ENCODE measurements at places on chromosomes 2 and 18. TPM values are rescaled to one million over a fixed set of nuclear protein-coding genes. Genes with fewer than 3 reads are reported as not detected.

DNA sequence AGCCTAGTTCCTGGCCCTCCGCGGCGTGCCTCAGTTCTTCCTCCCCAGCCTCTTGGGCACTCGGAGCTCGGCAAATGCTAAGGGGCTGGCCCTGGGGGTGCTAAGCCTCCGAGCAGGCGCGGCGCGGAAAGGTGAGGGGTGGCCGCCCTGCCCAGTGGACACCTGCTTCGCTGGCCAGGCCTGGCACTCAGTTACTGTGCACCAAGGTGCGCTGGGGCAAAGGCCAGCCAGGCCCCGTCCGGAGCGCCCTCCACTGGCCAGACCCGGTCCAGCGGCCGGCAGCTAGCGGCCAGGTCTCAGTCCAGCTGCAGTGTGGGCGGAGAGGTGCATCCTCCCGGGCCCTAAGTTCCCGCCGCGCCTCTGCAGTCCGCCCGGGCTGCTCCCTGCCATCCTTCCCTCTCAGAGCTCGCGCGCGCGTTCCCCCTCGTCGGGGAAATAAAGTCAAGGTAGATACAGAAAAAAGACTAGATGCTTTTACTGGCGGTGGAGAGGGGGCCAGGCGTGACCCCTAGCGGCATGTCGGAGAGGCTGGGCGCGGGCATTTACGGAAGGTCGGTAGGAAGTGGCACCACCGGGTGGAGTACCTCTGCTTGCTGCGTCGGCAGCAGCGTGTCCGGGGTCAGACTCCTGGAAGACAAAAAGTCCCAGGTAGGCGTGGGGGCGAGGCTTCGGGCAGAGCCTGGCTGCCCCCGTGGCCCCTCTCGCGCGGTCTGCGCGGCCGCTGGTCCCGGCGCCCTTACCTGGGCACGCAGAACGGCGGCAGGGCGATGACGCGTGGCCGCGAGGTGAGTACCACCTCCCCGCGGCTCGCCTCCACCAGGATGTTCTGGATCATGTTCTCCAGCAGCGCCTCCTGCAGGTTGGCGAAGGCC lies 9.4 kb upstream of the CRYBA2 start:
- peak overlapping the region; percentile 66 for H3K4me3 ChIP-seq
- no peak overlapping the region for H3K27ac ChIP-seq
- DNase-seq: peak; percentile 77
- peaks cover 11% of the 10 kb centered on the region for H3K4me1 ChIP-seq

GRCh38 chr18:70705831-70706416 lies 417.1 kb downstream of the SOCS6 start:
- H3K27ac ChIP-seq: no peak overlapping the region
- H3K4me3 ChIP-seq: no peak overlapping the region
- no peaks in the 10 kb centered on the region for H3K36me3 ChIP-seq
- no peak for DNase-seq
- H3K27me3 ChIP-seq: no peaks in the 10 kb centered on the region
- H3K4me1 ChIP-seq: peaks cover 6% of the 10 kb centered on the region

DNA sequence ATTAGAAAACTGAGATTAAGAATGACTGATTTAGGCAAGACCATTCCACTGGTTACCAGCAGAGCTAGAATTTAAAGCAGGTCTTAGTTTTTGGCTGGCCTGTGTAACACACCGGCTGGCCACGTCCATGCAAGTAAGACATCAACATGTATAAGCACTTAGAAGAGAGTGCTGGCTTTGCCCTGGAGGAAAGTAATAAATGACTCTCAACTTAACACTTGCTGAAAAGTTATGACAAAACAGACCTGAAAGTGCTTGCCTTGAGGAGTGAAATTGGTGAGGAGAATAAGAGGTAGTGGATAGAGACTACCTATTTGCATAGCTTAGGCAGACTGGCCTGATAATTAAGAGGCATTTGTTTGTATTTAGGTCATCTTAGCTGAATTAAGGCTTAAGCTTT lies 165.7 kb upstream of the KCNJ3 start:
- H3K36me3 ChIP-seq: no peaks in the 10 kb centered on the region
- no peak overlapping the region for H3K4me3 ChIP-seq
- no peak overlapping the region for H3K27ac ChIP-seq
- H3K27me3 ChIP-seq: no peaks in the 10 kb centered on the region

- no peak overlapping the region for H3K4me3 ChIP-seq
- H3K27ac ChIP-seq: no peak overlapping the region
- no peaks in the 10 kb centered on the region for H3K27me3 ChIP-seq
- peaks cover 12% of the 10 kb centered on the region for H3K36me3 ChIP-seq
- DNase-seq: no peak
- peaks cover 3% of the 10 kb centered on the region for H3K4me1 ChIP-seq
These were observed 155.7 kb downstream of the DYM start for GRCh38 chr18:49304751-49305150.

DNA sequence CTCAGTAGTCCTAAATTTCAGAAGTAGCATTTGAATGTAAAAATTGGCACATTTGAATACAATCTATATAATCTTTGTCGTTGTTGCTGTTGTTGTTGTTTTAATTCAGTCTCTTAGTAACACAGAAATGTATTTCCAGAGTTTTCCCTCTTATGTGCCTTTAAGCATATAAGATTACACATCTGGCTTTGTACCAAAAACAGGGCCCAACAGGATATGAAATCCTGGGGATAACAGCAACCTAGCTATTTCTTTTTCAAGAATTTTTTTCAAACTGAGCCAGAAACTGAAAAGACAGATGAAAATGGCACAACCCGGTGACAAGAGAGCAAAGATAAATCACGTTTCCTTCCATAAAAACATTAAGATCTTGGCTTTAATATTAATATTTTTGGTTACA lies 906.7 kb downstream of the NRXN1 start:
- no peak overlapping the region for H3K27ac ChIP-seq
- H3K36me3 ChIP-seq: no peaks in the 10 kb centered on the region
- DNase-seq: no peak
- H3K27me3 ChIP-seq: no peaks in the 10 kb centered on the region
- no peaks in the 10 kb centered on the region for H3K4me1 ChIP-seq
- no peak overlapping the region for H3K4me3 ChIP-seq

DNA sequence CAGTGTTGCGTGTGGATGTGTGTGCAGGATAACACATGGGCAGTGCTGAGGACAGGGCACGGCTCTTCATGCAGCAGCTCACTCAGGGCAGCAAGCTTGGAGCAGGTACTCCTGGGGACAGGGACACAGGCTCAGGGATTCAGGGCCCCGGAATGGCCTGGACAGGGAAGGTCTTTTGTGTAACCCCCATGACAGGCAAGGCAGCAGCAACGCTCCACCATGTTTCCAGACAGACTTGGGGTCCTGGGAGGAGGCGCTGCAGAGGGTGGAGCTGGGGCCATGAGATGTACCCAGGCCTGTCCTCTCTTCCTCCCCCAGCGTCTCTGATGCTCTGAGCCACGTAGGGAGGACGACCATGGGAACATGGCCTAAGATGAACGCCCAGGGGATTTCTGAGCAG lies 58.3 kb downstream of the ADNP2 start:
- H3K4me1 ChIP-seq: peaks cover 7% of the 10 kb centered on the region
- no peak for DNase-seq
- no peak overlapping the region for H3K27ac ChIP-seq
- peaks cover 15% of the 10 kb centered on the region for H3K27me3 ChIP-seq
- no peak overlapping the region for H3K4me3 ChIP-seq

GRCh38 chr2:56537756-56538155 lies 354.0 kb downstream of the CCDC85A start:
- no peak for DNase-seq
- H3K4me1 ChIP-seq: no peaks in the 10 kb centered on the region
- no peaks in the 10 kb centered on the region for H3K36me3 ChIP-seq
- no peak overlapping the region for H3K27ac ChIP-seq

DNA sequence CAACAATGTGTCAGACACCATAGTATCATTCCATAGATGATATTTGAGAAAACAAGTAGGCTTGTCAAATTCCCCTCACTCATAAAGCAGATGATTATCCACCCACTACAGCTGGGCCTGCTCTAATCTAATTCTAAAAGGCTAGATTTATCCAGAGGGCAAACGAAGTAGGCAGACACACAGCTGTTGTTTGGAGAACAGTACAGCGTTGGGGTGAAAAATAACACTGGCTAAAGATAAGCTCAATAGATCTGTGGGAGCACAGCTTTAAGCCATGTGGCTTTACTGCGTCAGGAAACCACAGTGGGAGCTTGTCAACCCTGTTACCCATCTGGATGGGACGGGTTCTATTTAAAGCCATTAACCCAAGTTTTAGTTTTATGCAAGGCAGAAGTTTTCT lies 48.9 kb upstream of the COBLL1 start:
- H3K27me3 ChIP-seq: peaks cover 2% of the 10 kb centered on the region
- DNase-seq: no peak
- no peak overlapping the region for H3K4me3 ChIP-seq
- no peaks in the 10 kb centered on the region for H3K36me3 ChIP-seq
- no peak overlapping the region for H3K27ac ChIP-seq
- no peaks in the 10 kb centered on the region for H3K4me1 ChIP-seq

DNA sequence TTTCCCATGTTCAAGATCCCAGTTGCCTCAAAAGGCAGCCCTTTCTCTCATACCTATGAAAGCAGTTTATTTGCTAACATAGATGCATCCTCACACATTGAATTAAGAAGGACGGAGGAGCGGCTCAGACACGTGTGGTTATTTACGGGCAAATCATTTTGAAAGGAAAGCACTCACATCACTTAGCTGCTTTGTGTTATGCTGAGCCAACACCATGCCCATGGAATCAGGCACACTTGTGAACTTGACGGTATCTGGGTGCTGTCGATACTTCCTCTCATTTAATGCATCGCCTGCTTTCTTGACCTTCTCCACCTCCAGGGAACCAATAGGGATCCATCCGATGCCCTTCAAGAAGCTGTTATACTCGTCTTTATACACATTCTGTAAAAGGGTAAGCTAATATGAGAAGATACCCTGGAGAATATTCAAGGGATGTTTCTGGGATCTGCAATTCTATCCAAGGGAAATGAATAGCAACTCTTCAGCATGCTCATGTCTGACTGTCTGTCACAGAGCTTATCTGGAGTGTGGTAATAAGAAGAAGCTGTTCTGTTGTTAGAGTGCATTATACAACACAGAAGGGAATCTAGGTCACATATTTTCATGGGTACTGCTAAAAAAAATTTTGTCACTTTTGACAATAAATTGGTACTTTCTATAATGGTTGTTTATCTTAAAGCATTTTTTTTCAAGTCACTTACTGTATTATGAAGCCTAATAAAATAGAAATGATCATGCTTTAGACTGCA lies 63.3 kb downstream of the NEB start:
- H3K27me3 ChIP-seq: no peaks in the 10 kb centered on the region
- no peak overlapping the region for H3K4me3 ChIP-seq
- no peaks in the 10 kb centered on the region for H3K36me3 ChIP-seq
- H3K27ac ChIP-seq: no peak overlapping the region

DNA sequence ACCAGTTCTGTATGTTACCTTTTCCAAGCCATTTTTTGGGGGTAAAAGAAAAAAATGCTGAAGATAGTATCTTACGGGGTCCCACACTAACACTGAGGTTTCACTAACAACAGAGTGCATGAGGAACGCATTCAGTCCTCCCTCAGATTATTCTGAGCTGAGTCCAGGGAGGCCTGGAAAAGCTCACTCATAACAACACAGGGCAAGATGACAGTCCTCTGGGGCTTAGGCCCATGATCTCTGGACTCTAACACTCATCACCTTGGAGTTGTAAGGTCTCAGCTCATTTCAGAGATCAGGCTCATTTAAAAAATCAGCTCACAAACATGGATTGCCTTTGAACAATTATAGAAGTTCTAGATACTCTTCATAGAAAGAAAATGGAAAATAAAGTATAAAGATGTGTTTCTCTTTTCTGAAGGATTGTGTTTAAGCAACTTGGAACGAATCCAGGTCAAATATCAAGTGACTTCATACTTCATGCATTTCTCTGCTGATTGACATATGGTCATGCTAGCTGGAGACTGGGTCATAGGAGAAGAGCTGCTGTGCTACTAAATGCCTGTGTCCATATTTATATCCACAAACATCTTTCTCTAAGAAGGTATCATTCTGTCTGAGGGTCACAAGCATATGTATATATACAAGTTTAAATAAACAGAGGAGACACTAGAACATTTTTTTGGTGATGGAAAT lies 265.8 kb downstream of the ALK start:
- peaks cover 22% of the 10 kb centered on the region for H3K27me3 ChIP-seq
- no peak for DNase-seq
- H3K4me3 ChIP-seq: no peak overlapping the region

- no peaks in the 10 kb centered on the region for H3K36me3 ChIP-seq
- H3K4me3 ChIP-seq: peak overlapping the region; percentile 87
- DNase-seq: peak; percentile 53
These were observed 6.1 kb upstream of the LBH start for GRCh38 chr2:30225131-30225762.

DNA sequence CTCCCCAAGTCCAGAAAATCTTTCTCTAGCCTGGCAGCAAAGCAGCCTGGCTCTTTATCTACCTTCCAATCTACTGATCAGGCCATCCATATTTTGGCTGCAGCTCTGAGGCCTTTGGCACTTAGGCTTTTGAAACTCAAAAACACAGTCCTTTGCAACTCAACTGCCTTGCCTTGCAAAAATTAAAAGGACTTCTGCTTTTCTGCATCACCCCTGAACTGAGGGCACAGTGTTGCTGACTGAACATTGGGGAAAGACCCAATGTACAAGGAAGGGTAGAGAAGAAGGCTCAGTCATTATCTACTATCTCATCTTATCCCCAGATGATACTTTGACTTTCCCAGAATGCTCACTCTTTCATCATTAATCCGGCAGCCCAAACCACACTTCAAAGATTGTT lies 625.5 kb downstream of the ARHGAP15 start:
- no peak overlapping the region for H3K27ac ChIP-seq
- H3K27me3 ChIP-seq: no peaks in the 10 kb centered on the region
- H3K4me1 ChIP-seq: no peaks in the 10 kb centered on the region
- no peak for DNase-seq

Gene CCL20
- total RNA-seq: 7.5 TPM

Gene SPC25
- 32.0 TPM for total RNA-seq

Gene NMUR1
- 0.09 TPM for total RNA-seq

Gene LDLRAD4
- 37.3 TPM for total RNA-seq

Gene RAMP1
- 1.4 TPM for total RNA-seq

Gene POLE4
- 48.9 TPM for total RNA-seq

Gene SLC4A5
- 1.8 TPM for total RNA-seq

Gene ALPI
- not detected for total RNA-seq

Gene REEP1
- 0.25 TPM for total RNA-seq

Gene RPRM
- 0.20 TPM for total RNA-seq
